Umbilical cord (tissue), 2 donors: ENCODE measurements at places on chromosomes 12 and 14.

DNA sequence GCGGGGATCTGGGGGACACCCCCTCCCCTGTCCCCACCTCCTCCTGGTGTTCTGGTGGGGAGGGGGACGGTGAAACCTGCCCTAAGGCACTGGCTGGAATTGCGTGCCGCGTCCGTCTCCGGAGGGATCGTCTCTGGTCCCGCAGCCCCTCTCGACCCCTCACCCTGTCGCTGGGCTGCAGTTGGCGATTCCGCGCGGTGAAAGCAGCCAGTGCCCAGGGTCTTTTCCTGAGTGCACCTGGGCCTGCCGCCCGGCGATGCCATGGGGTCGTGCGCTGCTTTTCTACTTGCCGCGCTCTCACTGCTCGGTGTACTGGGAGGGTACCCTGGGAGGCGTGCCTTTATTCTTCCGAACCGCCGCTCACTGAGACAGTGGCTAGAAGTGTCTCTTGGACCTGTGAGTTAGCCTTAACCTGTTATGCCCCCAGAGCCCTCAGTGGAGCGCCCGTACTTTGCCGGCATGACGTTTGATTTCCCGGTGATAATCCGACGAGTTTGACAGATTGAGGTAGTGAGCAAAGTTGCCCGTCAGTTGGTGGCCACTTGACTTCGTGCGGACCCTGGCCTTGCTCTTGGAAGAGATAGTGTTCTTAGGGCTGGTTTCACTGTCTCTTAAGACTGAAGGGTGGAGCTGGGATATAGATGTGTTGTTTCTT is 788 bp downstream of the SFSWAP start:
- DNase-seq: no peak

DNA sequence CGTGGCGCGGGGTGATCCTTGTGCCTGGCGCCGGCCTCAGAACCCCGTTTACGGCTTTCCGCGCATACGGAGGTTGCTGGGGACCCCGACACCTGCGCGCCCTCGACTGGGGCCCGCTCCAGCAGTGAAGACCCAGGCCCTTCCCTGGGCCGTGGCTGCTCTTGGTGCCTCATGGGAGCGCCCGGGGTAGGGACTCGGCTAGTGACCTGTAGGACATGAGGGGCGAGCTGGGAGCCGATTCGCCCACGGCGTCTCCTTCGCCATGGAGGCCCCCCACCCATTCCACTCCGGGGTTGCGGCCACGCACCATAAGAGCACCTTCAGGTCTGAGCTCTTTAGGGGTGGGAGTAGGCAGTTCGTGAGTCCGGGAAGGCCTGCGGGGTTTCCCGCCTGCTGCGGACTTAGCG is 14.2 kb upstream of the PAX9 start:
- no peak for DNase-seq

- DNase-seq: no peak
Measured at GRCh38 chr12:67533159-67533558, 115.4 kb upstream of the DYRK2 start.

DNA sequence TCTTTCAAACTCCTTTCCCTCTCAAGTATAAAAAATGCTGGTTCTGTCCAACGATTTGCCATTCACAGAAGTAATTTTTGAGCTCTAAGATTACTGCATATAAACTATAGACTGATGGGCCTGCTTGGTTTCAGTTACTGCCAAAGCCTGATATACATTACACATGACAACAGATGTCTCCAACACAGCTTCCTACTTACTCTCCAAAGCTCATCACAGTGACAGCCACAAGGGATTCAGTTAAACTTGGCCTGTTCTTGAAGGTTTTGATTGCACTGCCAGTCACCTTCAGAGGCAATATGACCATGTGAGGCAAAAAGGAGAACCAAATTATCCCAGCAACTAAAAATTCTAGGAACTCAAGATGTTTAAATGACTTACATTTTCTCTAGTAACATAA is 30.1 kb downstream of the STXBP6 start:
- DNase-seq: no peak
